T-helper 1 cell (primary cell): ENCODE measurements at places on chromosomes 7 and 10.

- DNase-seq, result no peak
These were observed 28.9 kb downstream of the PSAP start for GRCh38 chr10:71821909-71822763.

DNA sequence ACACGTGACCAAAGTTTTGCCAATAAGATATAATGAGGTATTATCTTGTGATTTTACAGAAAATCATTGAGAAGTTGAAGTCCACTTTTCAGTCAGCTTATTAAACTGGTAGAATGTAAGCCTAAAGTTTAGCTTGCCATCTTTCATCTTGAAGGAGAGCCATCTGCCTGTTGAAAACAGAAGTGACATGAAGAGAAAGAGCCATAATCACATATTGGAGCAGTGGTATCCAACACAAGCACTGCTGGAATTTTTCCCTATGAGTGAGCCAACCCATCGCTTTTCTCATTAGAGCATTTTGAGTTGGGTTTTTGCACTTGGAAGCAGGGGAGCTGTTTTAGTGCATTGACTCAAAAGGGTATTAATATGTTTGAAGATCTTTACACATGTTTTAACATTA lies 117.6 kb upstream of the FERD3L start:
- DNase-seq, result no peak

- DNase-seq, result no peak
These were observed 5.7 kb upstream of the VIM start for GRCh38 chr10:17222329-17222728.

- DNase-seq, result no peak
These were observed 107.0 kb upstream of the BTBD16 start for GRCh38 chr10:122164023-122164601.

GRCh38 chr7:145464287-145464686 lies 628.4 kb upstream of the TPK1 start:
- DNase-seq, result no peak

DNA sequence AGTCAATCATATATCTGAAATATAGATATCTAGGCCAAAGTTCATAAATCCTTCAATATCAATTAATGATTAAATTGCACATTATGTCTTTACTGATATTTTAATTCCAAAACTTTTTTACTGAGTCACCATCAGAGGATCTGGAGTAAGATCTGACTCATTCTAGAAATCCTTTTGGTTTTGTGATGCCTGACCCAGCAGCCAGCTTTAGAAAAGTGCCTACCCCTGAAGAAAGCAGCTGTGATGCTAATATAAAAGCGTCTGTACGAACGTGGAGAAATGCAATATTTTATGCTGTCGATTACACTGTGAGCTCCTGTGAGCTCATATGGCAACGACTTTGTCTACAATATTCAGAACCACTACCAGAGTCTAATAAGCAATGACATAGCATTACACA lies 142.5 kb upstream of the LRRTM3 start:
- DNase-seq, result no peak

DNA sequence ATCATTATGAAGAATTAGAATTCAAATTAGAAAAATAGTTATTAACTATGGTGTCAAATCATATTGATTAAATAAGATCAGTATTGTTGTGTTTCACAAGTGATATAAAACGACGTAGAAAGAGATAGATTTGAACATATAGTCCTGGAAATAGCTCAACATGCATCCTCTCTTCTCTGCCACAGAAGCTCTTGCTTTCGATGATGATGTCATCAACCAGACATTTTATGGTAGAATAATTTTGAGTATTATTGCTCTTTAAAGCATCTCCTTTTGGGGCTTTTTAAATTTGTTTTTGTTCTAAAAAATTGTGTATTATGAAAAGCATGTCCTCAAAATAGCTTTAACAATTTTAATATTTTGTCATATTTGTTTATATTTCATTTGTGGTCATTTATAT lies 95.0 kb downstream of the DGKB start:
- no peak for DNase-seq

- no peak for DNase-seq
These were observed 51.9 kb downstream of the OAT start for GRCh38 chr10:124366825-124367224.

GRCh38 chr10:82075605-82076004 lies 200.6 kb downstream of the NRG3 start:
- no peak for DNase-seq

- no peak for DNase-seq
These were observed 2.5 kb downstream of the PTER start for GRCh38 chr10:16439295-16439694.

GRCh38 chr7:24395512-24395911 lies 111.5 kb downstream of the NPY start:
- DNase-seq, result no peak
